ENCODE measurements at places on chromosomes 3 and 15. TPM values are rescaled to one million over a fixed set of nuclear protein-coding genes. Genes with fewer than 3 reads are reported as not detected.
A peak's percentile ranks its signal among the peaks of the same experiment; 100 is the strongest.

- H3K4me3 ChIP-seq = no peak overlapping the region
- H3K27ac ChIP-seq = no peak overlapping the region
- no peaks in the 10 kb centered on the region for H3K4me1 ChIP-seq
- H3K36me3 ChIP-seq = no peaks in the 10 kb centered on the region
- H3K27me3 ChIP-seq = no peaks in the 10 kb centered on the region
- no peak for DNase-seq
Measured at GRCh38 chr3:99344216-99344615, 294.2 kb upstream of the COL8A1 start.

- no peaks in the 10 kb centered on the region for H3K36me3 ChIP-seq
- no peak for DNase-seq
- H3K27ac ChIP-seq = no peak overlapping the region
Measured at GRCh38 chr3:134625462-134625861, 25.4 kb downstream of the KY start.

GRCh38 chr15:78929536-78930264 is 15.1 kb downstream of the CTSH start:
- no peak overlapping the region for H3K4me3 ChIP-seq
- no peaks in the 10 kb centered on the region for H3K36me3 ChIP-seq
- peak overlapping the region; percentile 15 for H3K27ac ChIP-seq
- H3K4me1 ChIP-seq = peaks cover 25% of the 10 kb centered on the region
- H3K27me3 ChIP-seq = no peaks in the 10 kb centered on the region

DNA sequence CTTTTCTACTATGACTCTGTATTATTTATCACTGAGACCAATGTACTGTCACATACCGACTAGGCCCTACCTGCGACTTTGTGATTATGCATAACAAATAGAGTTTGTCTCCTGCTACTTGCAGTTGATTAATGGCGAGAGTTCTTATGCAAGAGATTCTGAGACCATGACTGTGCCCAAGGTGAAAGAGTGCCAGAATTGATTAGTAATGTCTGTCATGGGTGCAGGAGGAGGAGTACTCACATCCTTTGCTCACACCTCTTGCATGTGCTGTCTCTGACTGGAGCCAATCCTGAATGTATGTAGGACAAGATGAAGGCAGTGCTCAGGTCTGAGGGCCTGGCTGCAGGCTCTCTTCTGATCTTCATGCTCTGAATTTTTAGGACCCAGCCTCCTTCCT is 260.7 kb downstream of the THSD4 start:
- H3K36me3 ChIP-seq = no peaks in the 10 kb centered on the region

DNA sequence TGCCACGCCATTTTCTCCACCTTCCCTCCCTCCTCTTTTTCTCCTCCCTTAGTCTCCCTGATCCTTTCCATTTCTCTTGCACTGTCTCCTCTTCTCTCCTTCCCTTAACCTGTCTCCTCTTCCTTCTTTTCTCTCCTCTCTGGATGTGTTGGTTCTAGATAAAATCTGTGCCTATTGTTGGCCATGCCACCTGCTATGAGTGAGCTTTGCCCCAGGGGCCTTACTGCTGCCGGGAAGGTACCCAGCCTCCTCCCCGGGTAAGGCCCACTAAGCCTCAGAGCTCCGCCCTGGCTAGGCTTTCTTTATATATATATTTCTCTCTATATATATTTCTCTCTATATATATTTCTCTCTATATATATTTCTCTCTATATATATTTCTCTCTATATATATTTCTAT is 14.7 kb downstream of the GPD1L start:
- H3K4me3 ChIP-seq = no peak overlapping the region
- H3K4me1 ChIP-seq = peaks cover 34% of the 10 kb centered on the region
- H3K36me3 ChIP-seq = no peaks in the 10 kb centered on the region
- no peaks in the 10 kb centered on the region for H3K27me3 ChIP-seq

DNA sequence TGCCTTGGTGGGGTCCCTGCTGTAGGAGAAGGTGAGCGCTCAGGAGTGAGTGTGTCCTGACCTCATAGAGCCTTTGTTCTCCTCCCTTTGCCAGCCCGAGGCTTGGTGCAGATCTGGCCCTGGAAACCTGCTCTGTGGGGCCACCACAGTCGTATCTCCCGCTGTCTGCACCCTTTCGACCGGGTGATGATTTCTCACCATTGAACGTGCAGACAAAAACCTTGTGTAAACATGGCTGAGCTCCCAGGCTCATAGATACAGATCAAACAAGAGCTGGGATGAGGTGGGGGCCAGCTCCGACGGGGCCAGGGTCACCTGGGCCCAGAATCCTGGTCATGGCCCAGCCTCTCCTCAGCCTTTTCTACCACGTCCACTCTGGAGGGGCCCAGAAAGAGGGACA is 34.6 kb upstream of the ESYT3 start:
- no peaks in the 10 kb centered on the region for H3K27me3 ChIP-seq
- no peak overlapping the region for H3K4me3 ChIP-seq
- DNase-seq = no peak

GRCh38 chr15:98397419-98397818 is 250.9 kb upstream of the IGF1R start:
- H3K4me1 ChIP-seq = no peaks in the 10 kb centered on the region
- H3K27ac ChIP-seq = no peak overlapping the region
- DNase-seq = no peak
- no peak overlapping the region for H3K4me3 ChIP-seq
- peaks cover 9% of the 10 kb centered on the region for H3K27me3 ChIP-seq

- H3K36me3 ChIP-seq = no peaks in the 10 kb centered on the region
- H3K4me3 ChIP-seq = no peak overlapping the region
- no peak overlapping the region for H3K27ac ChIP-seq
- no peak for DNase-seq
Measured at GRCh38 chr15:44706946-44707636, 4.0 kb downstream of the PATL2 start.

DNA sequence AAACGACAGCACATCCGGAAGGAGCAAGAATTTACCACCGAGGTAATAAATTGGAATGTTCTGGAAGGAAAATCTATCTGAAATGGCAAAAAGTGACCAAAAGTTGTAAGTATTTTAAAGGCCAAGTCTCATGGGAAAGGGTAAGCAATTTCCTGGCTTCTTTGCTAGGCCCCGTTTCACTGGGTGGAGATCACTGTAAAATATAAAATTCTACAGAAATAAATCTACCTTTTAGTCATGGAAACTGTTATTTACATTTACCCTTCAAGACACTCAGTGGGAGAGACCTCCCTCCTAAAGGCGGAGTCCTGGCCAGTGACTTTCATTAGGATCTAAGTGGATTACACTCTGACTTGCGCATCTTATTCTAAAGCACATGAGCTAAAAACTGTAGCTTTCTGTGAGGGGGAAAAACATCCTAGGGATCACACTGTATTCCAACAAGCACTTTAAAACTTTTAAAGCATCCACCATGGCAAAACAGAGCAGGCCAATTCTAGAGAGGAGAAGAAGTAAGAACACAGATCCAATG is 28.8 kb downstream of the LYZL4 start:
- no peaks in the 10 kb centered on the region for H3K36me3 ChIP-seq
- no peaks in the 10 kb centered on the region for H3K4me1 ChIP-seq
- H3K27me3 ChIP-seq = peaks cover 6% of the 10 kb centered on the region
- DNase-seq = no peak
- no peak overlapping the region for H3K4me3 ChIP-seq
- no peak overlapping the region for H3K27ac ChIP-seq

DNA sequence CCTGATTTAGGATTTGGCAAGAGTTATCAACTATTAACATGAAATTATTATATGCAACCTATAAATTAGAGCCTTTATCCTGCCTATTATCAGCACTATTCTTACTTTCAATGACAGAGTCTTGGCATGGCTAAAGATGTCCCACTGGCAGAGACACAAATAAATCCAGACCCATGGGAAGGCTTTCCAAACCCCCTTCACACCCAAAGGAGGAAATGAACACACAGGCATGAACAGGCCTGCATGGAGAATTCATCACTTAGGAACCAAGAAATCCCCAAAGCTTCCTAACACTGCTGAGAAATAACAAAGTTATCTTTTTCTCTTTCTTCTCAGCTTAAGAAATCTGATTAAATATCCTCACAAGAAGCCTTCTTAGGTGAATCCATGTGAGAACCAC is 213.9 kb downstream of the OCA2 start:
- no peak overlapping the region for H3K4me3 ChIP-seq
- no peak for DNase-seq
- H3K27ac ChIP-seq = no peak overlapping the region
- H3K36me3 ChIP-seq = no peaks in the 10 kb centered on the region
- H3K4me1 ChIP-seq = no peaks in the 10 kb centered on the region
- no peaks in the 10 kb centered on the region for H3K27me3 ChIP-seq

GRCh38 chr3:9622438-9622837 is 26.9 kb upstream of the MTMR14 start:
- H3K27me3 ChIP-seq = no peaks in the 10 kb centered on the region
- no peak for DNase-seq
- no peak overlapping the region for H3K27ac ChIP-seq
- H3K36me3 ChIP-seq = no peaks in the 10 kb centered on the region
- H3K4me3 ChIP-seq = no peak overlapping the region

DNA sequence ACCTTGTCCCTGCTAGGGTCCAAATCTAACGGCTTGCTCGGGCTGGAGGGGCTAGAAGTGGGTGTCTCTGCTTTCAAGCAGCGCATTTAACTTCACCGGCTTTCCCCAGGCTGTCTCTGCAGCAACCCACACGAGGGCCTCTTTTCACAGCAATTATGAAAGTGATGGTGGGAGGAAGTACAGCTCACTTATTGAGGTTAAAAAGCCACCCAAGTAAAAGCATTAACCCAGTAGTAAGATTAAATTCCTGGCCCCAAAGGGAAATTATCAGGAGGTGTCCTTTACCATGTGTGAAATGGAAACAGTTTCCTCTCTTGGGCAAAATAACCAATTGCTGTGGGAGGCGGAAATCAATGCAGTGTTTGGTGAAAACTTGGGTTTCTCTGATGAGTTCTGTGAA is 41.1 kb downstream of the NGRN start:
- no peak for DNase-seq
- H3K4me1 ChIP-seq = peaks cover under 1% of the 10 kb centered on the region

DNA sequence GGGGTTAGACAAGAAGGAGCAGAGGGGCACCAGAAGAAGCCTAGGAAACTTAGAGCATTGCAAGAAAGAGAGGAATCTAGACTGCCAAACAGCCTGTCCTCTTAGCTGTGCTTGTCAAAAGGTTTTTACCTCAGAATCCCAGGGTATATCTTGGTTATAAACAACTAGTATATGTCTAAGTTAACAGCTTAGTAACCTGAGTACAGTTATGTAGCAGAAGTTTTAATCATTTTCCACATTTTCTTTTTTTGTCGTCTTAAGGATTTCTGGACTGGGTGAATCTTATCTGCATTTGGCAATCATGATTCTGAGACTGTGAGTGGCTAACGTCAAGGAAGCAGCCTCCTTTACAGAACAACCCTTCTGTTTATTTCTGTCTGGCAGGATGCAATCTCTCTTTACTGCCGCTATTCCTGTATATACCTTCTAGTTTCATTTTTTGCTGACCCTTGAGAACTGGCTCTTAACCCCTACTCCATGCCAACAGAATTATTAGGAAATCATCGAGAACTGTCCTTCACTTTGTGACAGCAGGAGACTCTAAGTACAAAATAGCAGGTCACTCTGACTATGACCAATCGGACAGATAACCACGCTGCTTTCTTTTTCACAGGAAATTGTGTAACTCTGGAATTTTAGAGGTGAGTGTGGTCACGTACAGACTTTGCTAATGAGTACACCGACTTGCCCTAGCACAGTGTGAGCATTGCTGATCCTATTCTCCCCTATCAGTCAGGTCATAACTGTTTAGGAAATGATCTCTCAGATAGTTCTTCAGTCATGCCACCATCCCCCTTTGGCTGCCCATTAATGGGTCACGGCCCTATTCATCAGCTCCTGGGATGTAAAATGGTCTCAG is 3.3 kb upstream of the CP start:
- H3K4me1 ChIP-seq = no peaks in the 10 kb centered on the region
- DNase-seq = no peak
- no peak overlapping the region for H3K27ac ChIP-seq
- no peaks in the 10 kb centered on the region for H3K27me3 ChIP-seq
- no peaks in the 10 kb centered on the region for H3K36me3 ChIP-seq
- peak overlapping the region; percentile 28 for H3K4me3 ChIP-seq

DNA sequence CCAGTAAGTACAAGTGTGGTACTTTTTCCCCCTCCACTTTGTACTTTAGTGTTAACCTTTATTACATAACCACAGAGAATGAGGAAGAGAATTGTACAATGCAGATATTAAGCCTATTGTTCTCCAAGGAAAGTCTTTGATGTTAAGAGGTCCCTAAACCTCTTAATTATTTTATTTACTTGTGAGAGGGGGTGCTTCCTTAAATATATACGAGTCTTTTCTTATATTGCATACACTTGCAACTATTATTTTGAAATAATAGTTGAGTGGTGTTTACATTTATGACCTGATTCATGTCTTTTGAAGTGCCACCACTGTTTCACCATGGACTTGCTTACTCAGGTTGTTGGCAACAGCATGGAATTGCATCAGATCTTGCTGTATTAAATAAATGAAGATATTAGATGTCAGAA is 10.1 kb downstream of the USP3 start:
- no peak overlapping the region for H3K27ac ChIP-seq
- peaks cover 45% of the 10 kb centered on the region for H3K4me1 ChIP-seq
- no peak for DNase-seq

GRCh38 chr3:33636125-33636850 is 81.8 kb downstream of the CLASP2 start:
- no peaks in the 10 kb centered on the region for H3K4me1 ChIP-seq
- H3K27me3 ChIP-seq = no peaks in the 10 kb centered on the region
- DNase-seq = no peak

GRCh38 chr3:110624576-110624975 is 447.0 kb upstream of the NECTIN3 start:
- no peak overlapping the region for H3K4me3 ChIP-seq
- DNase-seq = no peak

DNA sequence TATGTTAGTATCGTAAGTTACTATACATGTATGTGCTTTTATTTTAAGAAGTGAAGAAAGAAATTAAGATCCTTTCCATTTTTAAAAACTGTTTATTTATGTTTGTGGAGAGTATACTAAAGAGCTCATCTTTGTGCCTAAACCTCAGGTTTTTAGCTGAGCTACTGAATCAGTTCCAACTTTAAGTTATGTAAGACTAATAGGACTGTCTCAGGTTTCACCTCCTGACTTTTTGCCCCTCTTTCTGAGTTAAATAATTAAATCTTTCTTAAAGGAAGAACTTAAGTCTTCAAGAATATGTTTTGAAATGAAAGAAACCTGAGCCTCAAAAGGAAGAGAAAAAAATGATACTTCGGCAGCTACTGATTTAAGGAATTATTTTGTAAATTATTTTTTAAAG is 2.6 kb downstream of the SLMAP start:
- H3K4me1 ChIP-seq = peaks cover 34% of the 10 kb centered on the region
- H3K27me3 ChIP-seq = no peaks in the 10 kb centered on the region
- peaks cover 22% of the 10 kb centered on the region for H3K36me3 ChIP-seq
- H3K4me3 ChIP-seq = no peak overlapping the region
- no peak for DNase-seq

- H3K4me1 ChIP-seq = peaks cover 58% of the 10 kb centered on the region
- DNase-seq = no peak
- H3K27ac ChIP-seq = no peak overlapping the region
- no peaks in the 10 kb centered on the region for H3K27me3 ChIP-seq
- H3K36me3 ChIP-seq = no peaks in the 10 kb centered on the region
- H3K4me3 ChIP-seq = no peak overlapping the region
Measured at GRCh38 chr15:88651971-88652370, 13.2 kb downstream of the ISG20 start.

The STRIT1 gene
- total RNA-seq = not detected

The FEZF2 gene
- total RNA-seq = not detected

The TLE3 gene
- total RNA-seq = 133 TPM

The CD200 gene
- 0.27 TPM for total RNA-seq

The TRH gene
- total RNA-seq = not detected

The SPINK8 gene
- not detected for total RNA-seq

The SLC12A1 gene
- not detected for total RNA-seq

The ARRDC4 gene
- total RNA-seq = 14.0 TPM

The MYZAP gene
- total RNA-seq = 36.0 TPM

The REC114 gene
- not detected for total RNA-seq

Measured in esophagus squamous epithelium (tissue), 5 donors.